CD4-positive, alpha-beta T cell treated with Interleukin-6 at 100 ng/mL for 8 hours (primary cell): ENCODE measurements at places on chromosomes 6 and 20.

DNA sequence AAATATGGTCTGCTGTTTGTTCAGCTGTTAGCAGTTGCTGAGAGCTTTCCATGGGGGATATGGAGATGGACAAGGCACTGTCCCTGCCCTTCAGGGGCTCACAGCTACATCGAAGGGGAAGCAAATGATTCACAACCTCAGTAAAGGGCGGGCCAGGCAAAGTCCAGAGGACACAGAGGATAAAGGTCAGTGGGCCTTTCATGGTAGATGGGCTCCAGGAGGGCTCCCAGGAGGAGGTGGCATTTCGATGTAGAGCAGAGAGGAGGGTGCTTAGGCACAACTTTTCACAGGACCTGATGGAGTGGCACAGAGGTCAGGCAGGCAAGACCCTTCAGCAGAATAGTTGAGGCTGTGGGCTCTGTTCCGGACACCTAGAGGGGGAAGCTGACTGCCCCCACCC is 15.2 kb upstream of the MLN start:
- DNase-seq, result no peak

DNA sequence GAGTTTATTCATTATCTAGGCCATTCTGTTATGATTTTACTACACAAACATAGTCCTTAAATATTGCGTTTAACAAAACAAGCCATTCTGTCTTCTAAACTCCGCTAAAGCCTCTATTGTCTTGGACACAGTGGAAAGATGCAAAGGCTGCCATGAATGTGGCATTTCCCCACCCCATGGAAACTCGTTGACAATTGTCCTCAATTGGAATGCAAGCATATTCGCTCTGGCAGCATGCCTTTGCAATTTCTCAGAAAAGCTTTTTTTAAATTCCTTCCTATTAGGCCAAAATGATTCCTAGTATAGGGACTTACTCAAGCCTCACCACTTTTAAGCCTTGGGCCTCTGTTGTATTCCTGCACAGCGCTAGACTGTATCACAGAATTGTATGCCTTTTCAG is 22.8 kb downstream of the OR2A4 start:
- no peak for DNase-seq

- no peak for DNase-seq
These were observed 7.2 kb upstream of the PLEKHG1 start for GRCh38 chr6:150592377-150592995.

- no peak for DNase-seq
These were observed 90.0 kb downstream of the ATP9A start for GRCh38 chr20:51678026-51678697.

DNA sequence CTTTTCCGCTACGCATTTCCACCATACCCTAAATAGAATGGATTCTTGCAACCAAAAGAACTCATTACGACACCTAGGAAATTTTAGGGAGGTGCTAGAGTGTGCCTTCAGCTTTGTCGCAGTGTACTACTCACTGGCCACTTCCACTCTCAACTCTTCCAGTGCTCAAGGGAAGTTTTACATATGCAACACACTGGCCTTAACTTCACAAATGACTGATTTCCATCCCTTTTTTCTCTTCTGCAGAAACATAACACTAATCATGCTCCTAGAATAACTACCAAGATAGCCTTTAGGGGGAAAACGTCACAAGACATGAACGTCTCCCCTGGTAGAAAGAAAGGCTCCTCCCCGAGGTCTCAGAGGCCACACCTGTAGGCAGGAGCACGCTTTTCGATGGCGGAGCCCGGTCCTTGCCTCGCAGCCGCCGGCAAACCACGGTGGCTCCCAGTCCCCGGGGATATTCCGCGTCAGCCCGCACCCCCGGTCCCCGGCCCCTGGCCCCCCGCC is 584 bp downstream of the LYRM4 start:
- peak; percentile 67 for DNase-seq
